Occipital lobe (tissue), 3 donors: ENCODE measurements at places on chromosomes 16 and 17. TPM values are rescaled to one million over a fixed set of nuclear protein-coding genes. Genes with fewer than 3 reads are reported as not detected.

NPIPA3 gene
- 0.94 TPM for total RNA-seq

DECR2 gene
- total RNA-seq: 7.6 TPM

ZG16 gene
- total RNA-seq: not detected

GSE1 gene
- 18.4 TPM for total RNA-seq

SLC4A1 gene
- 5.8 TPM for total RNA-seq

MSI2 gene
- total RNA-seq: 44.6 TPM

BEAN1 gene
- 4.1 TPM for total RNA-seq

KRTAP9-4 gene
- total RNA-seq: not detected

NRN1L gene
- total RNA-seq: not detected

SLC5A10 gene
- not detected for total RNA-seq

ZNF597 gene
- total RNA-seq: 4.4 TPM

PLCG2 gene
- 1.6 TPM for total RNA-seq

NOS2 gene
- 0.47 TPM for total RNA-seq

SPATA32 gene
- not detected for total RNA-seq

CENPX gene
- total RNA-seq: 29.2 TPM

DLX4 gene
- not detected for total RNA-seq

FN3K gene
- 11.1 TPM for total RNA-seq

UTS2R gene
- total RNA-seq: not detected

KRT25 gene
- not detected for total RNA-seq

SLC7A5 gene
- 16.5 TPM for total RNA-seq

C16orf46 gene
- total RNA-seq: 1.4 TPM

BTBD17 gene
- 4.5 TPM for total RNA-seq

KRTAP17-1 gene
- total RNA-seq: not detected

CCR7 gene
- not detected for total RNA-seq

NF1 gene
- 107 TPM for total RNA-seq

TSNAXIP1 gene
- total RNA-seq: 3.7 TPM

SMIM36 gene
- total RNA-seq: not detected

WDR90 gene
- total RNA-seq: 7.2 TPM

EXOC3L1 gene
- total RNA-seq: 0.47 TPM

SGCA gene
- total RNA-seq: not detected

SLC12A3 gene
- not detected for total RNA-seq

ST6GALNAC2 gene
- total RNA-seq: not detected

ZNF469 gene
- 0.31 TPM for total RNA-seq

ITGAL gene
- 1.1 TPM for total RNA-seq

TERB1 gene
- total RNA-seq: 0.31 TPM

SEZ6 gene
- total RNA-seq: 36.2 TPM

NEUROD2 gene
- 70.3 TPM for total RNA-seq

KRT13 gene
- 0.78 TPM for total RNA-seq

LGALS9B gene
- total RNA-seq: not detected

SLC22A31 gene
- not detected for total RNA-seq

PPP1R27 gene
- total RNA-seq: not detected

IL21R gene
- not detected for total RNA-seq

TAT gene
- 0.31 TPM for total RNA-seq

TGFB1I1 gene
- 3.7 TPM for total RNA-seq

PDIA2 gene
- total RNA-seq: 6.4 TPM

MYH2 gene
- 0.62 TPM for total RNA-seq

BRIP1 gene
- total RNA-seq: 5.8 TPM

PRSS27 gene
- 1.6 TPM for total RNA-seq
